CD4-positive, alpha-beta T cell treated with Interleukin-10 for 1 hour (primary cell): ENCODE measurements at places on chromosomes 12 and 14.

DNA sequence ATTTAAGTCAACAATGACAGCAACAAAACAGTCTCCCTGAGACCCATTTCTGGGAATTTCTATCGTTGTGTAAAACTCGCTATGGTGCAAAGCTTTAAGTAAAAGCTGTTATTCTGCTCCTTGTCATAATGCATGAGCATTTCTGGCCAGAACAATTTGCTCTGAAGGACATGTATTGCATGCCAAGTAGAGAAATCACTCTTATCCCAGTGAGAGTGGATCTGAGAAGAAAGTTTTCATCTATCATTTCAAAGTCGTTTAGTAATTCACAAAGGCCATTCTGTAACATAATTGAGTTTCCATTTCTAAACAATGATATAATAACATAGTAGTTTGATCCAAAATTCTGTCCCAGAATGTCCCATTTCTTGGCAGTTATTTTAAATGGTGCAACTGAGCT is 86.6 kb downstream of the TBC1D30 start:
- no peak for DNase-seq

DNA sequence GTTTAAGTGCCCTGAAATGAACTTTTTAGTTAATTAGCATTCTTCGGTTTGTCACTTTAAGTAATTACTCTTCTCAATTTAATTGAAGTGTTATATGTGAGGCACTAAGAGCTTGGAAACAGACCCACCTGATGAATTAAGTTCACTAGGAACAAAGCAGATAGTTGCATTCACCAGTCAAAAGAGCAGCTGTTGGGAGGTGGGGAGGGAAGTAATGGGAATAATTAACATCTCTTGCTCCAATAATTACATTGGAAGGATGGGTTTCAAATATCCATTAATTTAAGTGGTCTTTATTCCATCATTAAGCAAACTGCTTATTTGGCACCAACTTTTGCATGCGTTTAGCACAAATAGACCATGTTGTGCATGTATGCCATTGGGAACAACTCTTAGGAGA is 667.2 kb downstream of the GALC start:
- no peak for DNase-seq

DNA sequence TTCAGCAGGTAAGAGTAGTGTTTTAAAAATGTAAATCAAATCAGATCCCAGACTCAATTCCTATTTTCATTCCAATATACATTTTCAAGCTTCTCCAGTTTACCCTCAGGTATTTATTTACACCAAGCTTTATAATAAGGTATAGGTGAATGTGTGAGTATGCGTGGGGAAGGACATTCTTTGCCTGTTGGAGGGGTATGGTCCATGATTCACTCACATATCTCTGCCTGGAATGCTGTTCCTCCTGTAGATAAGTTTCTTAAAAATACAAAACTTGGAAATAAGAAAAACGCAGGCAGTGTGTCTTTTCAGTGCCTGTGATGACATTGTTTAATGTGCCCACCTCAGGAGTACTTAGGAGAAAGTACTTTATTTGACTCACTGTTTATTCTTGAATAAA is 118.6 kb downstream of the CCDC91 start:
- DNase-seq = no peak

DNA sequence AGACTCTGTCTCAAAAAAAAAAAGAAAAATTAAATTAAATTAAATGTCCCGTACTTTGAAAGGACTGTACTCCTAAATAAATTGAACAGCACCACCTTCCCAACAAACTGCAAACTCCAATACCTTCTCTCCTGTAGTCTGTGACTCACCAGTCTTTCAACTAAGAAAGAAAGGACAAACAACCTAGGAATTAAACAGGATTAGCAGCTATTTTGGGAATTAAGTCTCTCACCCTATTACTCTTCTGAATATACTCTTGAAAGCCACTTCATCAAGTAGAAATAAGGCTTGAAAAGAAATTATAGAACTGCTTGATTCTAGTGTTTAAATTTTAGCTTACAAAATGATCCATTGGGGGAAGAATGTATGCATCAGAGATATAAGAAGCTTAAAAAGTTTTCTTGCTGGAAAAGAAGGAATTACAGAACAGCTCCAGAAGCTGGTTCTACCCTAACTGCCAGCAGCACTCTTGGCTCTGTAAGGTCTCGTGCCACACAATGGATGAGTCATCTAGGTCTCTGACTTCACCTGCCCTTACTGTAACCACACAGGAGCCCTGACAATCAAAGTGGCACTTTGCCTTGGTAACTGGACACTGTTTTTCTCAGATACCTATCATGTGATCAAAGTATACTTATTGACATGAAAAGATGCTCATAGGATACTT is 57.0 kb upstream of the CERS5 start:
- peak; percentile 59 for DNase-seq

DNA sequence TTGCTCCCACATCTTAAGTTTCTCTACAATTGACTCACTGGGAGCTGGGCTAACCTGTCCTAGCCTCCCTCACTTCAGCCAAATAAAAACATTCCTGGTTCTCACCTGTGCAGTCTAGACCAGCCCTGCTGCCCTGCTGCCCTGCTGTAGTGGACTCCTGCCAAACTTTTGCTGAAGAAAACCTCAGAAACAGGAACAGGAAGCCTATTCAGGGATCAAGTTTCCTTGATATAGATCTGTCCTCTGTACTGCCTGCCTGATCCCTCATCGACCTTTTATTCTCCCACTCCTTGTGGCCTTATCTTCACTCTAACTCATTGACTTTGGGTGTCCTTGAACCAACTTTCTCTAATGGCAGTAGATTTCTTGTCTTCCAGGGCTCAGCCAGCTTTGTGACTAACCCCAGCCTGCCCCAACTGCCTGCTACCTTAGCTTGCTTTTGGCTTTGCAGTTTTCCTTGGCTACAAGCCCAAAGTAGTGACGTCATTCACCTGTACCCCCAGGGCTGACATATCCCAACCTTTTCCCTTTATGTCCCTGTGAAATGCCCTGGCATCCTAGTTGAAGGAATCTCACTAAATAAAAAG is 234.8 kb downstream of the DUSP6 start:
- DNase-seq = no peak

DNA sequence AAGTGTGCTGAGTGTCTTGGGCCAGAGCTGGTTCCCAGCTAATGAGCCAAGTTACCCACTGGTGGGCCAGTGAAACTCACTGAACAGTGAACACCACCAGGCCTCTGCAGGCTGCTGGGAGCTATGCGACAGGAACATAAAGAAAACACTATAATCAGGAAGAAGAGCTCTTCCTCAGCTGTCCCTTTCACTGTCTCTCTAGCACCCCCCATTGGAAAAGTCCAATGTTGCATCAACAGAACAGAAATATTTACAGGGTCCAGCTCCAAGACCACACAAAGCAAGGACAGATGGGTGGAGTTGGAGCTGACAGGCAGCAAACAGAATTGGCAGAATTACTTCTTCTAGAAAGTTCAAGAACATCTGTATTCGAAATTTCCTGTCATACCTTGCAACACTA is 903.6 kb upstream of the TMEM132C start:
- no peak for DNase-seq

GRCh38 chr12:3191450-3191849 is 114.3 kb downstream of the TSPAN9 start:
- no peak for DNase-seq

DNA sequence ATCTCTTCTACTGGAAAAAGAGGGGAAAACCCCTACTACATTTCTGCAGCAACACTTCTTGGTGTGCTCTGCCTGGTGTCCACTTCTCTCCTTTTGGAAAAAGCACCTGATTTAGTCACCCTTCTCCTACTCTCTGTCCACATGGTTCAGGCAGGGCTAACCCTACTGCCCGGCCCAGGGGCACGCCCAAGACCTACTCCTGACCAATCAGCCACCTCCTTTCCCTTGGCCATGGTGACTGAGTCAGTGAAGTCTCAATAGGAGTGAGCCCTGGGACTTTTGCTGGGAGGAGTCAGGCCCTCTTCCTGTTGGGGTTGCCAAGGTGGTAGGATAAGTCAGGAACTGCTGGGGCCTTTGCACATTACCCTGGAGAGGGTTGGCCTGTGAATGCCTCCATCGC is 52.5 kb upstream of the MYL2 start:
- DNase-seq = no peak

DNA sequence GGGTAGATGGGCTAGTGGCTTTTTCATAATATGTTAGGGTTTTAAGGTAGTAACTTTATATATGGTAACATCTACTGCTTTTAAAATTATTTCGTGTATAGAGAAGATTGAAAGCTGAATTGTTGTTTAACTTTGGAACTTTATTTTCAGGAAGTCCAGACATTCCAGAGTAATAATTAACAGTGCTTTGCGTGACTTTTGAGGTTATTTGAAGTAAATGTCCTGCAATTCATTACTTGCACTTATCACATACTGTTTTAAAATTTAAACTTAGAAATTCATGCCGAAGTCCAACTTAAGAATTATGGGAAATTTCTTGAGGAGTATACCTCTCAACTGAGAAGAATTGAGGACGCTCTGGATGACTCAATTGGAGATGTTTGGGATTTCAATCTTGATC is 3.3 kb downstream of the WASHC4 start:
- no peak for DNase-seq

DNA sequence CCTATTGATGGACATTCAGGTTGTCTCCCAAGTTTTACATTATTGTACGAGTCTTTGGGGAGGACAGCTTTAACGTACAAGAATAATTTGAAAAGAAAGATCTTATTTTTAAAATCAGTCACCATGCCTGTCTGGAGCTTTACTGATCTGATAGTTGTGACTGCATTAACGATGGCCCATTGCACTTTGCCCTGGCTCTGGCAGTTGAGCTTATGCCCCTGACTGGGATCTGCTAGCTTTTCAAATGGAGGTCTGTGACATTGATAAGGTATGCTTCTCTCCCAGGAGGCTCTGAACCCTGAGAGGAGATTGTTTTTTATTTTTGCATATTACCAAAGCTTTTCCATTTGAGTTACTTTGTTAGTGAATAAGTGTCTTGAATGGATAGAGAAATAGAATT is 17.9 kb upstream of the RAB3IP start:
- no peak for DNase-seq

- no peak for DNase-seq
Observed at GRCh38 chr14:57816568-57817284, 49.2 kb downstream of the SLC35F4 start.

- no peak for DNase-seq
Observed at GRCh38 chr14:87894920-87895319, 98.1 kb downstream of the GALC start.

DNA sequence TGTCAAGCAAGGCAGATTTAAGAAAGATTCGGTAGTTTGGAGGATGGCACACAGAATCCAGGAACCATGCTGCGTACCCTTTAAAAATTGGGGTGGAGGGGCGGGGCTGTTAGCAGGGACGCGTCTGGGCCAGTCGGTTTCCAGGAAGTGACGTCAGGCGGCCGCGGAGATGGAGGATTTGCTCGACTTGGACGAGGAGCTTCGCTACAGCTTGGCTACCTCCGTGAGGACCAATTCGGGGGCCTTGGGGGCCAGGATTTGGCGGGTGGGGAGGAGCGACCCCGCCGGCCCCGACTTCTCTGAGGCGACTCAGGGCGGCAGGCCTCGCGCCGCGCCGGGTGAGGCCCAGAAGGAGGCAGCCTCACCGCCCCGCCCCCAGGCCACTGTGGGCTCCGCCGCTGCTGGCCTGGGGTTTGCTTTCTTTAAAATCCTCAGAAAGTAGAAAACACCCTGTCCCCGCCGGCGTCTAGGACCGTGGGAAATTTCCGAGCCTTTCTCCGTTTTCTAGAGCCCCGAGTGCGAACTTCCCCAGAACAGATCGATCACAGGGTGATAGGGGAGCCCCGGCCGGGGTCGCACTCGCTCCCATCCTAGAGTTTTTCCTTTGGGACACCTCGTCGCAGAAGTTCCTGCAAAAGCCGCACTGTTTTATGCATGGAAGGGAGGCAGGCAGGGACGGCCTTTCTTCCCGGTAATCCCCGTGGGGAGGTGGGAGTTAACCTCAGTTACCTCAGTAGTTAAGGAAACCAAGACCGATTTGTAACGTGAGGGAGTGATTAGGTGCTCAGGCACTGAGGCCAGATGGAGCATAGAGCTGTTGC is at the start of gene IFT43:
TSS of gene IFT43 (plus strand) at position 146 of the 821 bp plus-strand sequence. CDS start at position 170, 24 bp downstream.
- DNase-seq = peak; percentile 91

DNA sequence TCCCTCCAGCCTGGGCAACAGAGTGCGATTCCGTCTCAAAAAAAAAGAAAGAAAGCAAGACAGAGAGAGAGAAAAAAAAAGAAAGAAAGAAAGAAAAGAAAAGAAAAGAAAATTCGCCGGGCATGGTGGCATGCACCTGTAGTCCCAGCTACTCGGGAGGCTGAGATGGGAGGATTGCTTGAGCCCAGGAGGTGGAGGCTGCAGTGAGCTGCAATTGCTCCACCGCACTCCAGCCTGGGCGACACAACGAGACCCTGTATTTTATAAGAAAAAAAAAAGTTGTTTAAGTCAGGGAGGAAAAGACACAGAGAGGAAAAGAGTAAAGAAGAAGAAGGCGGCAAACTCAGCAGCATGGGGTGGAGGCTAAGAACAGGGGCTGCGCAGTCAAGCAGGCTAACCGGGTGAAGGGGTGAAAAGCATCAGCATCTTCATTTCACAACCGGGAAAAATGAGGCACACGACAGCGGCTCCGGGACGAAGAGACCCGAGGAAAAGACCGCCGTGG is 557 bp upstream of the FICD start:
- no peak for DNase-seq

DNA sequence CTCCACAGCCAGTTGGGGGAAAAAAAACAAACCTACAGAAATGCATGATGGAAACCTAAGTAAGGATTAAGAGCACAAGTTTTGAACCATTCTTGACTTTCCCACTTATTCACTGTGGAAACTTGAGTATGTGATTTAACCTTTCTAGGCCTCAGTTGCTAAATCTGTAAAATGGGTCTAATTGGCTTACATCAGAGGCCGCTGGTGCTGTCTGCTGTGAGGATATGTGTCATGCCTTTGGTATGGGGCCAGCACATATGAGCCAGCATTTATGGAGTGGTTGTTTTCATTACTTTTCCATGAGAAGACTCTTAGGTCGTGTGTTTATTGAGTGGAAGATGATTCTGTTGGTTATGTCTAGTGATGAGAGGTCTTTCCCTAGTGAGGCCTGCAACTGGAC is 102.4 kb downstream of the ESR2 start:
- no peak for DNase-seq

GRCh38 chr12:129552996-129553750 is 350.7 kb downstream of the TMEM132D start:
- no peak for DNase-seq

DNA sequence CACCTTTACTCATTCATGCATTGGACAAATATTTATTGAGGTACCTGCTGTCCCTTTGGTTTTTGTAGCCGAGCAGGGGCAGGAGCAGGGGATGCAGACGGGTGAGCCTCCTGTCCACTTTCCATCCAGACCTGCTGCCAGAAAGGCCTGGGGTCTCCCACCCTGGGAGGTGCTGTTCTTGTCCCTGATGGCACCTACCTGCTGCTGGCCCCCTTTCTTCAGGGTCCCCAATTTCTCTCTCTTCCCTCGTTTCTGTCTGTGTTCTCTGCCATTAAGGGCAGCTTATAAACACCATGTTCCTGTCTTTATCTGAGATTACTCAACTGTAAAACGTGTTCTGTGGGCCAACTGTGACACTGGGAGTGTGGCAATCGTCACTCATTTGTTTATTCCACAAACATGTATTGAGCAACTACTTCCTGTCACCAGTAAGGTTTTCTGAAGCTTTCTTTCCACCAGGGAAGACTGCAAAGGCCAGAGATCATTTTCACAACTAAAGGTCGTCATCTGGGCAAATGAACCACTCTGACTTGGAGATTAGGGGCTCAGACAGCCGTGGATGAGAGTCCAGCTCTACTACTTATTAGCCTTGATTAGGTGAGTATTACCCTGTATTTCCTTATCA is at the start of gene HAL:
TSS of gene HAL (minus strand) at position 311 of the 625 bp plus-strand sequence. CDS start 434 bp downstream, outside the sequence.
- no peak for DNase-seq
